ENCODE measurements at places on chromosomes 13 and 19. TPM values are rescaled to one million over a fixed set of nuclear protein-coding genes. Genes with fewer than 3 reads are reported as not detected.
A peak's percentile ranks its signal among the peaks of the same experiment; 100 is the strongest.

DNA sequence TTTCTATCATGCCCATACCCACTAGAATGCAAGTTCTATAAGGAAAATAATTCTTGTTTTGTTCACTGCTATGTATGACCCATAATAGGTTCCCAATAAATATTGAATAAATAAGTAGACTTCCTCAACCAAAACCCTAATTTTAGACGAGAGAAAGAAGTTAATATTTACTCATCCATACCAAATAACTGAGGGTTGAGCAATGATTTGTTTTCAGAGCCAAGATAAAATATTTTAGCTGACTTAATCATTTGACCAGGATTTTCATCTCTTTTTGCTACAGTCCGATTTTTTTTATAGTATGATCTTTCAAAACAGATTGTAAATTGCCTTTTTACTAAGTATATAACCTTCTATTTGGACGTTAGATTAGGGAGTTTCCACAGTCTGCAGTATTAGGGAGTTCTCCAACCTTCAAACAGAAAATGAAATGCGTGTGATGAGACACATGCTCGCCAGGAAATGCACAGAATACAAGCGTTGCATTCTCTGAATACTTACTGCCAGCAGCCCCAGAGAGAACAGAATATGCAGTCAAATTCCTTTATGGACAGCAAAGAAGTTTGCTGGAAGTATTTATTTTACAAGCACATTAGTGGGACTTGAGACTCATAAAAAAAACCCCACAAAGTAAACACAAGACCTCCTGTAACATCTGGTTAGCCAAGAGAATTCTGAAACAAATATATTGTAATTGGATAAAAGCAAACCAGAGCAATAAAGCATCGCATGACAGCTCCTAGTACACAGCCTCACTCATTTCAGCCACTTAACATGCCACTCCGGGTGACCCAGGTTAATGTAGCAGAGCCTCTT lies 230.0 kb downstream of the MYO16 start:
- DNase-seq = peak; percentile 92

MARK4 gene
- total RNA-seq = 11.3 TPM

CFAP97D2 gene
- total RNA-seq = not detected

DNA sequence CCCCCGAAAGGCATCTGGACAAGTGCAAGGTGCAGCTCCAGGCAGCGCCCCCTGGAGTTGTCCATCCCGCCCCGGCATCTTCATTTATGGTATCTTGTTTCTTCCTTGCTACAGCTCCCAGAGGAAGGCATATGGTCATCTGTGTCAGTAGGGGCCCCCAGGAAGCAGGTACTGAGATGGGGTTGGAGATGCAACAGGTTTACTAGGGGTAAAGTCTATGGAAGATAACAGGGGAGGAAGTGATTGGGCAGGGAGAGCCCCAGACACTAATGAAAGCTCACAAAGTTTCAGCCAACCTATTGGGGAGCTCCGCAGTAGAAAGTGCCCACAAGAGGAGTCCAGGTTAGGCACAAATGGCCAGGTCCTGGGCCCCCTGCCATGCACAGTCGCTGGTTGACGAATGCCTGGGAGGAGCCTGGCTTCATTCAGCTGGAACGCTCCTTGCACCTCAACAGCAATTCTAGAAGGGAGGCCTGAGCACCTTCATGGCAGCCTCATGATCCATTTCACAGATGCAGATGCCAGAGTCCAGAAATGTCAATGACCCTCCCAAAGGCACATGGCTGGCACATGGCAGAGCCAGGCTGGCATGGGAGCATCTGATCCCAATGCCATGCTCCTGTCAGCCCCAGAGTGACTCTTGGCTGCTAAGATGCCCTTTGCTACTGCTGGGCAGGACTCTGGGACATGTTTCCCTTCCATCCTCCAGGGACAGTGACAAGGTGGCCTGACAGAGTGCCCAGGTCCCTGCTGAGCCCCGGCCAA lies 23.8 kb upstream of the PEPD start:
- no peak for DNase-seq

DNA sequence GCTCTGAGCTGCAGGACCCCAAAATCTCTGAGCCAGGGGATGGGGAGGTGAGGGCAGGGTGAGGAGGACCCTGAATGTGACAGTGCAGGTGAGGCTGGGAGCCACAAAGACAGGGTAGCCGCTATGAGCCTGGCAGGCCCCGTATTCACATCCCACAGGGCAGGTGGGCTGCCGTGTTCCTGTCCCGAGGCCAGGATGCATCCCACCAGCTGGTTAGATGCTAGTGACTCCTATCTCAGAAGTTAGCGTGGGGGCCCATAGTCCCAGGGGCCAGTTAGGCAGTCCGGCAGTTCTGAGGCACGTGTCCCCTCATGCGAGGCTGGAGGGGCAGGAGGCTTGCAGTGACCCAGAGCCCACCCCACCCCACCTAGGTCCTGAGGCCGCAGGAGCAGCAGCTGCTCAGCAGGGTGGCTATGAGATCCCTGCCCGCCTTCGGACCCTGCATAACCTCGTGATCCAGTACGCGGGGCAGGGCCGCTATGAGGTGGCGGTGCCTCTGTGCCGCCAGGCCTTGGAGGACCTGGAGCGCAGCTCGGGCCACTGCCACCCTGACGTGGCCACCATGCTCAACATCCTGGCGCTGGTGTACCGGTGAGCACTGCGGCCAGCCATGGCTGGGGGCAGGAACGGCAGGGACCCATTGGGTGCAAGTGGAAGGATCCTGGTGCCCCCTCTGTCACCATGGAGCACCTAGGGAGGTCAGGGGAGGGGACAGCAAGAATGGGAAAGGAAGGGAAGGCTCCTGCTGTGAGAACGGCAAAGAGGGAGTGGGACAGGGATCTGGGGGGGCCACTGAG lies 7.2 kb downstream of the KLC3 start:
- DNase-seq = no peak

ZNF665 gene
- total RNA-seq = 3.0 TPM

LGI4 gene
- not detected for total RNA-seq
